NCI-H460 (cell line): ENCODE measurements at places on chromosomes 7 and 10. TPM values are rescaled to one million over a fixed set of nuclear protein-coding genes. Genes with fewer than 3 reads are reported as not detected.

Gene PLEKHS1
- total RNA-seq = not detected in 2 replicates

GRCh38 chr10:78196964-78197363, 163.3 kb downstream of the RPS24 start:
- DNase-seq = no peak

GRCh38 chr7:37920849-37921805, 687 bp downstream of the EPDR1 start:
- peak; percentile 53 for DNase-seq

DNA sequence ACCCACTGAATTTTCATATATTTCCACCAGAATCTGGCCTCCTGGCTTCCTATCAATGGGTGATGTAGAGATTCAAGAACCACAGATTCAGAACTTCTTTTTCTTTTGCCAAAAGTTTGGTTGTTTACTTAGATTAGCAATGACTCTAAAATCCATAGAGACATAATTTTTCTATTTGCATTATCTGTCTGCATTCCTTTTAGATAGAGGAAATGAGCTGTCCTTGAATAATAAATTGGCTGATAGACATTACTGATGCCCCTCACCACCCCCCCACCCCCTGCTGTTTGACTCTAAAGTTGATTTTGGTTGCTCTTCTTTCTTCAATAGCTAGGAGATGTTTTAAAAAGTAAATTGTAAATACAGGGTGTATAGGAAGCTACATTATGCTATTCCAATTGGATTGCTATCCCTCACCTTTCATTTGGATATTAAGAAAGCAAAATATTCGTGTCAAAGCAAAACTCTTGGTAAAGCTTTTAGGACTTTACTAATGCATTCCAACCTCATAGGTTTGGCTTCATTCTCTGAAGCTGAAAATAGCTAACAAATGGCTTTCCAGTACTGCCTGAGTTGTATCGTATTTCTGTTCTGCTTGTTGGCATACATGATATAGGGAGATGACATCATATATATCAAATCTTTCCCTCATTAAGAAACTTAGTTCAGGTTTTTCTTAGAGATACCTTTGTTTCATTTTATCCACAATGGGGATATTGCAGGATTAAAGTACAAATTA, 606.0 kb downstream of the ARL4A start:
- DNase-seq = no peak

DNA sequence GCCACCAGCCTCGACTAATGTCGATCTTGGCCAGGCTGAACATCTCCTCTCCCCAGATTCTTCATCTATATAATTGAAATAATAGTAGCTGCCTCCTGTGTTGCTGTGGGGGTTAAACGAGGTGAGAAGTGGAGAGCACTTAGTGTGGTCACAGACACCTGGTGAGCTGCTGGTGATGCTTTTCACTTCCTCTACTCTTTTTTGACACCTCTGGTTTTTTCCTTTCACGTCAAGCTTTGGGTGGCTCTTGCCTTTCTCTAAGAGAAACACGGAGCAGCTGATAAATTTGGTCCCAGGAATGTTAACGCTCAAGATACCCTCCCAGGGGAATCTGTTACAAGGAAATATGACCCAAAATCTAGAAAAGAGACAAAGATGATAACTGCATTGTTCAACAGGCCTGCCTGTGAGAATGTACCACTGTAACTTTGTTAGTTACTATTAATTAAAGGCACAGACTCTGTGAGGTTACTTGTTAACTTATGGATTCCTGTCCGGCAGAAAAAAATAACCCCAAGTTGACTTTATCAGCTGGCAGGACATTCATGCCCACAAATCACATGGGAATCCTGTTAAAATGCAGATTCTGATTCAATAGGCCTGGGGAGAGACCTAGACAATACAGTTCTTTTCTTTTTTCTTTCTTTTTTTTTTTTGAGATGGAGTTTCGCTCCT, 9.5 kb upstream of the NPFFR1 start:
- no peak for DNase-seq

DNA sequence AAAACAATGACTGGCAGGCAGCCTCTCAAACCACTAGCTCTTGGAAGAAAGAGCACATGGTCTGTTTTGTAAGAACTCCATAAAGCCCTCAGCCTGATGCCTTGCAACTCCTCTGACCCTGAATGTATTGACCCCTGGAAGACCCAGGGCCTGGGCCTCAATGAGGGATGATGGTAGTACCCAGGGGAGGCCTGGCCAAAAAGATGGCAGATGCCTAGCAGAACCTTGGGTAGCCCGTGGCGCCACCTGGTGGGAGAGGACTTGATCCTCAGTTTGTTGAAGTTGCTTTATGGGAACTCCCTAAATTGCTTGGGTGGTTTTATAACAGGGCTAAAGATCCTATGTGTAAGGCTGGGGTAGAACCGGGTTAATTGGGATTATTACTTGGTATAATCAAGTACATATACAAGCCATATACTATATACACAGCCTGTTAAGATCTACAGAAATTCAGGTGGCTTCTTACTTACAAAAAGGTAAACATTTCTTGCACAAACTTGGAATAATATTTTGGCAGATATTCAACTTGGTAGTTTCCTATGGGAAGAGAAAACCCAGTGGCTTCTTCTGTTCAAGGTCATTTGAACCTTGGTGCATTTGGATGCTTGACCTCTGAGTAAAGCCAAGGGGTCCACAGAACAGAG, 95.8 kb upstream of the CACUL1 start:
- DNase-seq = peak; percentile 46

Gene LLCFC1
- total RNA-seq = not detected in 2 replicates
